ENCODE measurements at places on chromosomes 6 and 20. TPM values are rescaled to one million over a fixed set of nuclear protein-coding genes. Genes with fewer than 3 reads are reported as not detected.

Gene C20orf173
- total RNA-seq, result not detected

Gene SPATS1
- not detected for total RNA-seq

Gene TREML4
- not detected for total RNA-seq

Gene CST3
- total RNA-seq, result 431 TPM

- DNase-seq, result no peak
These were observed 251.0 kb downstream of the KHDC1L start for GRCh38 chr6:72974276-72974675.

GRCh38 chr6:69988458-69989126, 122.2 kb downstream of the COL19A1 start:
- DNase-seq, result no peak

- DNase-seq, result peak; percentile 33
These were observed 66.6 kb upstream of the CCN6 start for GRCh38 chr6:111987295-111987694.

GRCh38 chr20:24892931-24893330, 56.1 kb upstream of the CST7 start:
- no peak for DNase-seq

GRCh38 chr20:58327211-58327610, 17.7 kb downstream of the RAB22A start:
- DNase-seq, result no peak

DNA sequence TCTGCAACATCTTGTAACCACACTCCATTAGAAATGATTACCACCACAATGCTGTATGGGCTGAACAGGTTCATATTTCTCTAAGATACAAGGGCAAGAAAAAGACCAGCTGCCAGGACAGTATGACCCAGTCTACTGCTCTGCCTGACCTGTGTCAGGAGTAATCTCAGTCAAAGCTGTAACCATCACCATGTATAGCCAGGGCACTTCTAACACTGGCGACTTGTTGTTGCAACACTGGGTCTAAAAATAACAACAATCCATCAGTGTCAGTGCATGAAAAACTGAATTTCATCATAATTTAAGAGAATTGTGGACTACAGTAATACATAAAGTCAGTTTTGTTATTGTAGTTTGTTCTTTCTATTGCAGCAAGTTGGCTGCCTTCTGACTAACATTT, 738.6 kb upstream of the ADGRB3 start:
- peak; percentile 53 for DNase-seq

GRCh38 chr20:6588296-6588695, 179.2 kb upstream of the BMP2 start:
- DNase-seq, result peak; percentile 49

GRCh38 chr6:17700421-17701416, 6.0 kb downstream of the NUP153 start:
- no peak for DNase-seq

- DNase-seq, result no peak
These were observed 249.5 kb downstream of the BCKDHB start for GRCh38 chr6:80356000-80356399.

DNA sequence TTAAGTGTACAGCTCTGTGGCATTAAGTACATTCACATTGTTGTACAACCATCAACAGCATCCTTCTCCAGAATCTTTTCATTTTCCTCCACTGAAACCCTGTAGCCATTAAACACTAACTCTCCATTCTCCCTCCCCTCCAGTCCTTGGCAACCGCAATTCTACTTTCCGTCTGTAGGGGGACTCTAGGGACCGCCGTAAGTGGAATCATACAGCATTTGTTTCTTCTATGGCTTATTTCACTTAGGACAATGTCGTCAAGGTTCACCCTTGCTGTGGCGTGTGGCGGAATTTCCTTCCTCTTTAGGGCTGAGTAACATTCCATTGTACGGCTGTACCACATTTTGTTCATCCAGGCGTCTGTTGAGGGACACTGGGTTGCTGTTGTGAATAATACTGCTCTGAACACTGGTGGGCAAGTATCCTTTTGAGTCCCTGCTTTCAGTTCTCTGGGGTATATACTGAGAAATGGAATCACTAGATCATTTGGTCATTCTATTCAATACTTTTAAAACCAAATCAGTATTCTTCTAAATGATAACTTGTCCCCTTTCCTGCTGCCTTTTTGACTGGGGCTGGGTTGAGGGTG, 50.7 kb downstream of the PPP1R3G start:
- DNase-seq, result peak; percentile 40

DNA sequence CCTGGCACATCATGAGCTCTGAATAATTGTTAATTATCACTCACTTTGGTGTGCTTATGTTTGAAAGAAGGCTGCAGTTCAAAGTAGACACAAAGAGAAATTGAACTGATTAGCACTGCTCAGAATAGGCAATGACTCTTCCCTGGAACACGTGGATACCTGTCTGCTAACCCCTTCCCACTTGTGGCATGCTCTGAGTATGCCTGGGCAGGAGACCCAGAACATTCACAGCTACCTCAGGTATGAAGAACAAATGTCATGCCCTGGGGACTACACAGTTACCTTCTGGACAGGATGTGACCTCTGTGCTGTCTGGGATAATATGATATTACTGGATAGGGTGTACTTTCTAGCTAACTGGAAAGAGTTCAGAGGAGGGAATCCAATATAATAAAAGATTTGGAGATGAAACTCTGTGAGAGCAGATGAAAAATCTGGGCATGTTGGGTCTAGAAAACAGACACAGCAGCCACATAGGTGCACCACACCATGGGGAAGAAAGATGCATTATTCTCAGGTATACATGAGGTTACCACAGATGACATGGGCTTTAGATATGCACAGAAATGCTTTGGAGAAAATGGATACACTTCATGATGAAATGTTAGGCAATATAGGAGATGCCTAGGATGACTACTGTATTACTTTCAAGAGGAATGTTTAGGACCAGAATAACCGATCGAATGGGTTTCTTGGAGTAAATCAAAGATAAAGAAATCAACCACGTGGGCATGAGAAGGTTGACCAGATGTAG, 324.2 kb upstream of the PREP start:
- DNase-seq, result no peak

- peak; percentile 39 for DNase-seq
These were observed 80.4 kb upstream of the BTN3A2 start for GRCh38 chr6:26284537-26285142.

DNA sequence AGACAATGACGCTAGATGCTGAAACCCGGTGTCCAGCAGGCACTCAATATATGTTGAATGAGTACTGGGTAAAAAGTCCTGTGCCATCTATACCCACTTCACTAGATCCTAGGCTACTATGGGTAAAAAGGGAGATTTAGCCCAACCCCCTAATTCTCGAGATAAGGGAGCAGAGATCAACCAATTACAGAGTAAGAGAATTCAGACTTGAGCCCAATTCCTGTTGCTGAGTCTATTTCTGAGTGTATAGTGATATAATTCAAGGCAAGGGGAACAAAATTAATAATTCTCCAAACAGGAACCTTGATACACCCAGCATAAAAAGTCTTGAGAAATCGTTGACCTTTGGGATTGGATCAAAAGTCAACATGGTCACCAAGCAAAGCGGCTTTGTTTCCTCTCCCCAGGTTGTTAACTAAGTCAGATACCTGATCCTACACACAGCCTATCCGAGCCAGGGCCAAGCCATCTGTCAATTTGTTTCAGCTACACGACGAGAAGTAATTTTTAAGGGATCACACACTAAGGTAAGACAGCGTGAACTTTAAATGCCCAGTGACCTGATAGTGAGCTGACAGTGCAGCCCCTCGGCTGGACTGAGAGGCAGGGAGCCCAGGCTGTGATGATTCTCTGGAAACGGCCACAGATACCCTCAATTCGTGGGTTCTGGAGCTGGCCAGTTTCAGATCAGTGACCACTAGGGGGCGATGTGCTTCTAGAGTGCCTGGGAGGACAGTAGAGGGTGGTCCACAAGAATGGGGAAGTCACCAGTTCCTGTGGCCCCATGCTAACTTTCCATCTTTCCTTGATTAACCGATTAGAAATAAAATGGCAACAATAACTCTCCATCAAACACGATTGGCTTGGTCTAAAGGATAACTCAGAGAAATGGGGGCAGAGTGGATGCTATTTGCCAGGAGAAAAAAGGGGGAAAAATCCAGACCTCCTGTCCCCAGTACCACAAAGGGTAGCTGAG, 46.2 kb downstream of the SLC22A23 start:
- DNase-seq, result peak; percentile 60

DNA sequence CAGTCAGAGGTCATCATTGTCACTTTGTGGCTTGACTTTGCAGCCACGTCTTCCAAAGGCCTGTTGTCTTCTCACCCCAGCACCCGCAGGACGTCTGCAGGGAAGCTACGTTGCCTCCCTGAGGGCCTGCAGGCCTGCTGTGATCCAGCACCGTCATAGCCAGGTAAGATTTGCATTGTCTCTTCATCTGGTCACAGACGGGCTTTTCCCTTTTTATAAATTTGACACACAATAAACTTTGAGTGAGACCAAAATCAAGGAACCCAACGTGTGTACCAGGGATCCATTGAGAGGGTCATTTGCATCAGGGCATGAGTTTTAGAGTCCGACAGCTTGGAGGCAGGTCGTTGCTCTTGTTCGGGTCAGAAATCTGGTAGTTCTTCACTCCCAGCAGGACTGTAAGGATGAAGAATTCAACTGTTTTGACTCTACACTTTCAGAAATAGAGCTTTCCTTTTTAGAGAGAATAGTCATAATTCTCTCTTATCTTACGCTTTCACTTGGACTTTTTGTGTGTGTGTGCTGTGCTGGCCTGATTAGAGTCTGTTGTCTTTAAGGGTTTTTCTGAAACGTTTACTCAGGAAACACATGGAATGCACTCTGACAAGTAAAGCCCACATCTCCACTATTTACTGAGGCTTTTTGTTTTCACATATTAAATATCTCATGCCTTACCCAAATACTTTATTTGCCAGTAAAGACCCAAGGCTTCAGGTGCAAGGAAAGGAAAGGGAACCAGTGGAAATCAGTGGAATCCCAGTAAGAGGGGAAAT, 177.2 kb upstream of the TAB2 start:
- no peak for DNase-seq

DNA sequence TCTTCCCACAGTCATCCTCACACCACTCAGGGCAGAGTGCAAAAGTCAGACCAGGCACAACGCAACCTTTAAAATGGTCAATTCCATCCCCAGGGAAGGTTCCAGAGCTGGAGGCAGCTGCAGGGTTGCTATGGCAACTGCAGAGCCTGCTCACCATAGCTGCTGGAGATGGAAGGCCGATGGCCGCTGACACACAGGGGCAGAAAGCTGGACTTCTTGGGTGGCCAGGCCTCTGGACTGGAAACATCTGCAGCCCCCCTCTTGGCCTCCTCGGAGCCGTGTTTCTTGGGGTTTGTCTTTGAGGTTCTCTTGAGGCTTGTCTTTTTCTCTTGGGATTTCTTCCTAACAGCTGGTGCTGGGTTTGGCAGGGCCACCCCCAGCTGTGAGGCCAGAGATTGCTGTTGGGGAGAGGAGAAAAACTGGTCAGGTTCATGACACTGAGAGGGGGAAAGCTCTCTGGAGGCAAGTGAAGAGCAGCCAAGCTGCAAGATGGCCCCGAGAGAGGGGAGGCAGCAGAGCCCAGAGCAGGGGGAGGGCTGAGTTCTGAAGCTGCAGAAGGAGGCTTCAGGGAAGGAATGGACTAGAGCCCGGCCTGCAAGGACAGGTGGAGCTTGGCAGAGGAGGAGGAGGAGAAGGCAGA, 10.2 kb downstream of the BNIP5 start:
- peak; percentile 55 for DNase-seq

- DNase-seq, result no peak
These were observed 64.0 kb downstream of the TCP11 start for GRCh38 chr6:35076997-35077712.

GRCh38 chr20:32651537-32651936, 22.2 kb downstream of the C20orf203 start:
- no peak for DNase-seq

DNA sequence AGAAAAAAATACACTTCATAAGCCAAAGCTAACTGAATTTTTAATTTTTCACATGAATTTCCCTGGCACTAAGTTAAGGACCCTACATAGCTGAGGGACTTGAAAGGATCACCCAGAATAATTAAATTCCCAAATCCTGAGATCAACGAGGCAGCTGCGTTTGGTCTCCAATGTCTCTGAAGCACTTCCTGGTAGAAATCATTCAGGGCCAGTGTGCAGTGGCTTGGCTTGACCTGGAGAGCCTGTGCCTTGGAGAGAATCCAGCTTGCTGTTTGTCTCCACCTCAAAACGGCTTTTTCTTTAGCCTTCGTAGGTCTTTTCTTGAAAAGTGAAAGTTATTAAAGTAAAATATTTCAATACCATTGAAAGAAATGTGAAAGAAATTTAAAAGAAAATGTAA, 92.4 kb downstream of the SMOC2 start:
- no peak for DNase-seq

GRCh38 chr6:30349421-30350177, 4.6 kb downstream of the RPP21 start:
- DNase-seq, result no peak

GRCh38 chr6:42428326-42429041, 23.2 kb downstream of the TRERF1 start:
- no peak for DNase-seq

DNA sequence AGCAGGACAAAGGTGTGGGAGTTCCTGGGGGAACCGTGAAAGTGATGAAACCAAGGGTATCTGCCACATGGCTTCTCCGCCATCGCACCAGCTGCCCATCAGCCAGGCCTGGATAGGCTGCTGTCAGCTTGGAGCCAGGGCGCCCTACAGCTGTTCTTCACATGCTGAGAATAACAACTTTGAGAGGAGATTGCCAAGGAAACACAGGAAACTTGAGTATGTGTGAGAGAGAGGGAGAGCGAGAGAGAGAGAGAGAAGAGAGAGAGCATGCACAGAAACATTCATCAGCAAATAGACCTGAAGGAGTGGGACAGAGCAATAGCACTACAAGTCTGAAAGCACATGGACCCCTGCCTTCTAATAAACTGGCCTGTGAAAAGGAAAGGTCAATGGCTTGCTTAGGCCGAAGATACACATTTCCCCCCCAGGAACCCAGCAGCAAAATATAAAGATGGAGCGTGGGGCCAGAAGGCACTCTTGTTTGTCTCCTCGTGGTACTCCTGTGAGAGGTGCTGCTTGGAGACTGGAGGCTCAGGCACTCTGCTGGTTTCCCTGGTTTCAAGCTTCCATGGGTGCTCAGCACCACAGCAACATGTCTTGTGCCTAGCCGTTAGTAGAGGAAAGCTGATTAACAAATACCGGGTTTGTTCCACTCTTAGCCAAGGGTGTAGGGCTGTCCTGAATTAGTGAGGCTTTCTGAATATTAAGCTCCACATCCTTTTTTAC, 53.0 kb downstream of the SNAP25 start:
- peak; percentile 61 for DNase-seq
